NB4 (cell line): ENCODE measurements at places on chromosomes 6 and 20.

DNA sequence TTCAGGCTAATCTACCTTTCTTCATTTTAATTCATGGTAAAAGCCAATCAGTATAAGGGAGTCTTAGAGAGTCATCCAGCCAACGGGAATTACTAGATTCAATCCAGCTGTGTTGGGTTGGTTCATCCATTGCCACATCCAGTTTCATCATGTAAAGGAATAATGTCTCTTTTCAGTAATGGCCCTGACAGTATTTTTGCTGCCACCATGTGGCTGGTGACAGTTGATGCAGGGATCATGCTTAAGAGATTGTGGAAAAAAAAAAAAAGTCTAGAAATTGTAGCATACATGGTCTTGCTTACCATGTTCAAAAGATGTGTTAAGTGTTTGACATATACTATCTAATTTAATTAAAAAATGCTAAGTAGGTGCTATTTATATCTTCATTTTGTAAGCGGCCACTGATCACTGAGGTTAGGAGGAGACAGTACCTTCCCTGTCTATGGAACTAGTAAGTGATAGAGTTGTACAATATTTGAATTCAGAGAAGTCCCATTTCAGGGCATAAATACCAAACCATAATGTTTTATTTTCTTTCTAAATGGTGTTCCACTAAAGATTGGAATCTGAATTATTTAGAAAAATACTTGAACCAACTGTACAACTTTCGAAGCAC is 135.9 kb downstream of the KHDRBS2 start:
- peak; percentile 58 for DNase-seq

DNA sequence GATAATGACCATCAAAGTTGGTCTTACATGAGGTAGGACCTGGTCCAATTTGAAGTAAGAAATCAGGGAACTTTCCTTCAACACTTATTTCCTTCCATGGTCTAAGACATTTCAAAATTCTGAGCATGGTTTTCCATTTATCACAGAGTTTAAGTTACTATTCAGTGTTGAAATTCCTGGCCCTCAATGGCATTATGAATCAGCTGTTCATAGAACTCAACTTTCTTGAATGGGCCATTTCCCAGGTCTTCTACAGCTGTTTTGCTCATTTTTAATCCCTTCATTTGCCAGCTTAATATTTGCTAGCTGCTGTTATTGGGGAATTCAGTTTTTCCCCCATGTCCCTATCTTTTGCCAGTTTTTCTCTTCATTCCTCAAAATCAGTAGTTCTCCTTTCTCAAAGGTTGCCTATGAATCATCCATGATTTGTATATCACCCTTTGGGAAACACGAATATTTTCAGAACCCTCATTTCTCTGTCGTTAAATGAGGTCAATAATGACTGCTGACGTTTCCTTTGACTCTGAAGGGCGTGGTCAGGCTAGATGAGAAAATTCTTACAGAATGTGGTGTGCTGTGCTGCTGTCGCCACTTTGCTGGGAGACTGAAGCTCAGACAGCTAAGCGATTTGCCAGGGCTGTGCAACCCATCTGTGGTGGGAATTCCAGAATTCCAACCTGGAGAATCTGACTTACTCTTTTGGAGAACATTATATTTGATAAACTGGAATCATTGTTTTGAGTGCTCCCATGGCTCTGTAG is 216.5 kb upstream of the FLRT3 start:
- DNase-seq, result no peak

GRCh38 chr6:152932865-152933264 is 50.0 kb downstream of the FBXO5 start:
- no peak for DNase-seq

GRCh38 chr6:163580311-163581030 is 166.0 kb downstream of the QKI start:
- DNase-seq, result no peak

- peak; percentile 52 for DNase-seq
Measured at GRCh38 chr6:33936886-33937285, 133.1 kb upstream of the MLN start.

- no peak for DNase-seq
Measured at GRCh38 chr6:162625846-162626540, 101.6 kb downstream of the PRKN start.

DNA sequence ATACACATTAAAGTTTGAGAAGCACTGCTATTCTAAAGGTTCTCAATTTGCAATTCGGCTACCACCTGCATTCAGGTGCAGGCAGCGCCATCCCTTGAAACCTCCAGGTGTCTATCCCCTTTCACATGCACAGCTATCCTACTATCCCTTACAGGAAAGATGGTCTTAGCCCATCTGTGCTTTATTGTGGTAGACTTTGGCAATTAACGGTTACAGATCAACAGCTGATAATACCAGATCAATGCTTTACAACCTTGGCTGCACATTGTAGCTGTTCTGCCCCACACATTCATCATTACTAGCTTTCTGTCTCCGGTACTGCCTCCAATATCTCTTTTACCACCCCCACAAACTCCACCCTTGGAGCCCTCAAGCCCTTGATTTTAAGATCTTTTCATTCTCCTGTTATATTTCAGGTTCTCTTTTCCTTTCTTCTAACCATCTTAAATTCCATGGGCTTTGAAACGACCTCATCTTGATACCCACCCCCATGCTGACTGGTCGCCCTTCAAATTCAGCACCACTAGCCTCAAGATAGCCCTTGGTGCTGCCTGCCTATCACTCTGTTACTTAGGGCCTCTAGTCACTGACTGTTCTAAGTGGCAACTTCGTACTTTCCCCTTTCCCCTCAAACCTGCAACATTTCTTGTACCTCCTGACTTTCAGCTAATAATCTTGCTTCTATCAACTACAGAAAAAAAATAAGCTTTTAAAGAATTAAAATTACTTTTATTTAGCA is 50.8 kb downstream of the SPTLC3 start:
- DNase-seq, result no peak

GRCh38 chr6:22322103-22323030 is 25.5 kb upstream of the PRL start:
- no peak for DNase-seq

- no peak for DNase-seq
Measured at GRCh38 chr6:88072462-88072861, 24.8 kb downstream of the SPACA1 start.

DNA sequence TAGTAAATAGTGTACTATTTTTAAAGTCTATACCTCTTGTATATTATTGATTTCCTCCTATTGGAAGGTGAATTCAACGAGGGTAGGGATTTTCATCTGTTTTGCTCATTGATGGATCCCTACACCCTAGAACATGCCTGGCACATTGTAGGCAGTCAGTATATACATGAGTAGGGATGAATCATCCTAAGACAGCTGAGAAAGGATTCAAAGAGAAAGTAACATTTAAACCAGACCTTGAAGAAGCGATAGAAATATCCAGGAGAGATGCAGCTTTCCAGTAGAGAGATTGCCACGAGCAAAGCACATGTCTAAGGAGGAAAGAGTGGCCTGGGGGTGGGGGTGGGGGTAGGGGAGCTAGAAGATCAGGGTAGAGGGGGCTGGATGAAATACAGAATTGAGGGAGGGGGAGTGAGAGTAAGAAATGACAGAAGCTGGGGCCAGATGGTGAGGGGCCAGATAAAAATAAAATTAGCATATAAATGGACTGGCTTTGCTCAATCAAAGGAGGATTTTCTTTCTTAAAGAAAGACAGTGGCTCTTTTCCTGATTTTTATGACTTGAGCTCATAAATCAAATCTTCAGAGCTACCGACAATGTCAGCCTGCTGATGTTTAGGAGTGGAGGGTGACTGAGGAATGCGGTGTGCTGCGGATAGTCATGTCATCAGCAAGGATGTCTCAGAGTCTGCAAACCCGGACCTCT is 168.2 kb downstream of the SAMD5 start:
- DNase-seq, result no peak

- no peak for DNase-seq
Measured at GRCh38 chr6:131858765-131859415, 51.1 kb downstream of the ENPP1 start.

DNA sequence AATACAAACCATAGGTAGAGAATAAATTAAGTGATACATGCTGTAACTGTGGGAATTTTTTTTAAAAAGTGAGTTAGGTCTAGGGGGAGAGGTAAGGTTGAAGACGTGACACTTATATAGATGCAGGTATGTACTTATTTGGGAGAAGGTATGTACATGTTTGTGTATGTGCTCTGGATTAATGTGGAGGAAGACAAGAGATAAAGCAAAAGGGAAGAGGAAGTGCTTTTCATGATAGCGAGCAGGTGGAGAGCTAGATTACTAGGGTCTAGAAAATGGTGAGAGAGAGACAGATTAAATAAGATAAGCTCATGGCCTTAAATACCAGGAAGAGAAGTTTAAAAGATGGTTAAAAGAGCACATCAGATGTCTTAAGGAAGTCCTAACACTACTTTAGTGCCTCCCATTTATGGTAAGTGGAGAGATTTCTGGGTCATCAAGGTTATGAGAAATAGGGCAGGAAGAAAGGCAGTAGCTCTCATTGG is 92.5 kb downstream of the MAN1A1 start:
- no peak for DNase-seq

DNA sequence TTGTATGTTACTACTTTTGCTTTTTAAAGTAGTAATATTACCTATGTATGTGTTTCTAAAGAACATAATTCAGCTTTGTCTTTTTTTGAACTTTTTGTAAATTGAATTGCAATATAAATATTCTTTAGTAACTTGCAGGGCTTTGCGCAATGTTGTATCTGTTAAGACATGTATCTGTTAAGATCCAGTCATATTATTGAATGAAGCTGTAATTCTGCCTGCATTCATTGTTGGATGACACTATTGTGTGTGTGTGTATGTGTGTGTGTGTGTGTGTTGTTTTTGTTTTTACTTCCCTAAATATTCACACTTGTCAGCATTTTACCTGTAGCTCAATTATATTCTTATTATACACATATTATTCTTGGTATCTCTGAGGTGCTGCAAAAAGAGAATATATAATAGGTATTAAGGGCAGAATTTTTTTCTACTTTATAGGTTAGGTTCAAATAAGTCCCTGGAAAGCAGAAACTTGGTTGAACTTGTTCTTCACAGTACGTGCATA is 164.0 kb downstream of the MEI4 start:
- DNase-seq, result no peak

DNA sequence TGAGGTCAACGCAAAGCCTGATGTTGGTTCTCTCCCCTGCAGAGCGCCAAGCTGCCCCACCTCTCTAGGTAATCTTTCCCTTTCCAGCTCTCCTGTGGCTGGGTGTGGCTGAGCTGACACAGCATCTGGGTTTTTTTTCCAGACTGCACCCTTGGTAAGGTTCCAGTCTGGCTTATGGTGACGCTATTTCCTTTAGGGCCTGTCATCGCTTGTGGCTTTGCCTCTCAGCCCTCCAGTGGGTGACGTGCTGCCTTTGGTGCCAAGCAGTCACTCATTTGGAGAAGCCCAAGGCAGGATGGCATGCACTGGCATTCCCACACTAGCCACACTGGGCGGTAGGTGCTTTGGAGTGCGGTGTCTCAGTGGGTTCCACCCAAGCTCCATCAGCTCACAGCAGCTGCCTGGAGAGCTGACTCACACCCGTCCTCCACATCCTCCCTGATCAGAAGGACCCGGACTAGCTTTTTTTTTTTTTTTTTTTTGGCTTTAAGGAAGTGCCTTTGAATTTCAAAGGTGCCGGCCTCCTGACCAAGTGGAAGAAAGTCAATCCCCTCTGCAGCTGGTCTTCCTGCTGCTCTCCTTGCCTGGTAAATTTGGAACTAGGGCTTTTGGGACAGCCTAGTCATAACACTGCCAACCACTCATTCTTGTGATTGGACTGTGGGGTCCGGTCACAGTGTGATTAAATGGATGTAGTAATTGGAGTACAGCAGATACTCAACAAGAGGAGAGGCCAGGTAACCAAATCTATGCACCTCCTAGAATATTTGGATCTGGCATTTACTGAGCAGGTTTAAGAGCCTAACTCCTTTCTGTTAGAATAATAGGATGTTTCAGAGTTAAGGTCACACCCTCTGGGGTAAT is 153.6 kb downstream of the CD83 start:
- DNase-seq, result peak; percentile 43

GRCh38 chr6:43011207-43011606 is 2.5 kb downstream of the MEA1 start:
- DNase-seq, result peak; percentile 23

GRCh38 chr6:117924690-117925089 is 17.6 kb downstream of the SLC35F1 start:
- DNase-seq, result no peak

- DNase-seq, result no peak
Measured at GRCh38 chr20:51799401-51799860, 2.9 kb downstream of the SALL4 start.

DNA sequence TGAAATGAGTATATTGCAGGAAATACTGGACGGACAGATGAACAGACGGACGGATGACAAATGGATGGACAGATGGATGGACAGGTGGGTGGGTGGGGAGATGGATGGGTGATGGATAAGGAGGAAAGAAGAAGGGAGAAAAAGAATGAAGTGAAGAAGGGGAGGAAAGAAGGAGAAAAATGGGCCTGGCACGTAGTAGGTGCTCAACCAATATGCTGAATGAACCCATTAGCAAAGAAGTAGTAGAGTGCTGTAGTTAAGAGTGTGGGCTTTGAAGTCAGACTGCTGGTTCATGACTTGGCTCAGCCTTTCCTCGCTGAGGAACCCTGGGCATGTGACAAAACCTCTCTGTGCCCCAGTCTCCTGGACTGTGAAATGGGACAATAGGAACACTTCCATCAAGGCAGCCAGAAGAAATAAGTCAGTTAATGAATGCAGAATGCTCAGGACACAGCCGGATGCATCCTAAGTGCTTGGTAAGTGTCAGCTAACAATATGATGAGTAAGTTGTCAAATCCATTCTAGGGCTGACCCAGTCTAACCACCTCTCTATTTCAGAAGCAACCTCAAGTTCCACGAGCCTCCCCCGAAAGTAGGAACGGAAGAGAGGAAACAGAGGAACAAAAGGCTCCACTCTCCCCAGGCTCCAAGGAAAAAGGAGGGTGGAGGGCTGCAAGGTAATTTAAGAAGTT is 37.9 kb downstream of the PREX1 start:
- peak; percentile 56 for DNase-seq

DNA sequence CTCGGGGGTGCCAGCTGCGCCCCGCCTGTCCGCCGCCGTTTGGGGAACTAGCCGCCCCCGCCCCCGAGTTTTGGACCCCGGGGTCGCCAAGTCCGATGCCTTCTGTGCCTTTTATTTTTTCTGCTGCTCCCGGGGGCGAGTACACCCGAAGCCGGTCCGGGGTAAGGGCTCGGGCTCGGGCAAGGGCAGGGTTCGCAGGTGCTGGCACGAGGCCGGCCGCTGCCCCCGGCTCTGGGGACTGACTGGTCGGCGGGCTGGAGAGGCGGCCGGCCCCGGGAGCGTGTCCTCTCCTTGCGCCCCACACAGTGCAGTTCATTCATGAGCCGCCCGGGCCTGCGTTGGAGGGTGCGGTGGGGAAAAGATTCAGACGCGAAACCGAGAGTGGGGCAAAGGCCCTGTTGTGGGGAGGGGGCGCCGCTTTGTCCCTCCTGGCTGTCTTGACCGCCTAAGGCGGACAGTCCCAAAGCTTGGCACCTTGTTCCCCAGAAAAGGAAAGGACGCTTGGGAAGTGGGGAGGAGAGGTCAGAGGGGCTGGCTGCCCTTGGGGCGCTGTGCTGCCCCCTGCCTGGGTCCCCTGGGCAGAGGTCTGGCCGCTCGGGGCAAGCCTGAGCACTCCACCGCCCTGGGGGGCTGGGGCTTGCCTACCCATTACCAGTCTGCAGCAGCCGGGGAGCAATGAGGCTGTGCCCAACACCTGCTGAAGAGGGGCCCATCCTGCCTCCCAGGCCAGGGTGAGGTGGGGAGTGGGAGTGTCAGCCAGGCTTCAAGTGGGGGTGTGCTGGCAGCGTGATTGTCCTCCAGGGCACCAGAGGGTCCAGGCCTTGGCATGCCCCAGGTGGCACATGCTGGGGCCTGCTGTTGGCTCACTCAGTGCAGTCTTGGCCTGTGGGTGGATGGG is 915 bp downstream of the TMEM63B start:
- peak; percentile 64 for DNase-seq
